Kidney (tissue), 22 donors: ENCODE measurements at places on chromosomes 3 and 15.

DNA sequence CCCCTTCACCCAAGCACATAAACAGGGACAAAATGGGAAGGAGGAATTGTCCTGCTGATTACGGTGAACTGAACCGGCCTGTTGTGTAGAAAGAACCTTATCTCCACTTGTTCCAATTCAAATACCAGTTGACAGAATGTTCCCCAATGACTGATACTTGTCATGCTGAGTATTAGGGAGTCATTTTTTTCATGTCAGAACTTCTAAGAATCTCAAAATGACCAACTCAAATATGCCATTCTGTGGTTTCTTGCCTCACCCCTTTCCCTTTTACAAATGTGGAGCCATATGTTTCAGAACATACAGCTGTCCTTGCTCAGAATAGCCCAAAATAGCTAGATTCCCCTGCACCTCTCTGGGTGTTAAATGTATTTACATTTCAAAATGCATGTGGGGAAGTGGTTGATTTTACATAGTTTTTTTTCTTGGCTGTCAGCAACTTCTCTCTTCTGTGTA, 405.9 kb upstream of the TBL1XR1 start:
- no peak for DNase-seq

DNA sequence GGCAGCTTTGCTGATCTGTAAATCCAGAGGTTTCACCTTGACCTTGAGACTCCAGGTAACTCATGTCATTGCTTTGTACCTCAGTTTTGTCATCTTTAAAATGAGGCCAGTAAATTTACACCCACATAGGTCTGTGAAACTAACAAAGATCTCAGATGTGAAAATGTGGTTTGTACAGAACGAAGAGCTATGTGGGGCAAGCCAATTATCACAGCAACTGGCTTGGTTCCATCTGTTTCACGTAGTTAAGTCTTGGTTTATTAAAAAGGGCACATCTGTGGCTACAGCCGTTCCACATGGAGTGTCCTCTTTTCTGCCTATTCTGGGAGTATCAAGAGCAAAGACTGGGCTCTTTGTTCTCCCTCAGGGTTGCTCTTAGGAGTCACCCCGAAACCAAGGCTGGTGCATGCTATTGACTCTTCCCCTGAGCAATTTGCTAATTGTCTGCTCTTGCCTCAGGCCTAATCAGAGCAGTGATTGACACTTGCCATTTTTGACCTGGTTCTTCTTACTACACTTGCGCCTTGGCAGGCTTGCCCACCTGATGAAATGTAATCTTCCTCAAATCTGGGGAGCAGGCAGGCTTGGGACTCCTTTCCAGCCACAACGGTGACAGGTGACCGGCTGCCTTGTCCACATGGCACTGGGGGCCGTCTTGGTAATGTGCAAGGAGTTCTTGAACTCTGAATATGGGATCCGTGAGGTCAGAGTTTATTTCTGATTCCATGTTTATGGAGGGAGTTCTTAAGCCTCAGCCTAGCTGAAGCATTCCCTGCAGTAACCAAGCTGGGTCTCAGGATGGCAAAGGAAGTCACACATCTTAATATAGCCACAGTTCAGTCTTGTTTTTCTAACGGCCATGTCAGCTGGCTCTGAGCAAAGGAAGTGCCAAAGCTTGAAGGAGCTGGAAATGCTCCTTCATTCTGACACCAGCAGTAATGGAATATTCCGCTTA, 40.1 kb downstream of the EAF1 start:
- no peak for DNase-seq

DNA sequence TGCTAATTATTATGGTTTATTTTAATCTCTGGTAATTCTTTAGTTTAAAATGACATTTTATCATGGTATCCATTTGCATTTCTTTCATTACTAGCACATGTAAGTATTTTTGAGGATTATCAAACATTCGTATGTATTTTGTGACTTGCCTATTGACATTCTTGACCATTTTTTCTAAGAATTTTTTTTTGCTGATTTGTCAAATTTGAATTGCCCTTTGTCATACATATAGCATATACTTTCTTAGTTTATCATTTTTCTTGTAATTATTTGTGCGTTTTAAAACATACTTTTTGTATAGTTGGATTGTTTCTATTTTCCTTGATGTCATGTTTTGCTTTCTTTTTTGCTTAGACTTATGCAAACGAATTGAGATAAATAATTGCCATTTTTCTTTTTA, 358.5 kb upstream of the RBMS3 start:
- no peak for DNase-seq

GRCh38 chr3:180177255-180177654, 140.5 kb upstream of the PEX5L start:
- DNase-seq = no peak

DNA sequence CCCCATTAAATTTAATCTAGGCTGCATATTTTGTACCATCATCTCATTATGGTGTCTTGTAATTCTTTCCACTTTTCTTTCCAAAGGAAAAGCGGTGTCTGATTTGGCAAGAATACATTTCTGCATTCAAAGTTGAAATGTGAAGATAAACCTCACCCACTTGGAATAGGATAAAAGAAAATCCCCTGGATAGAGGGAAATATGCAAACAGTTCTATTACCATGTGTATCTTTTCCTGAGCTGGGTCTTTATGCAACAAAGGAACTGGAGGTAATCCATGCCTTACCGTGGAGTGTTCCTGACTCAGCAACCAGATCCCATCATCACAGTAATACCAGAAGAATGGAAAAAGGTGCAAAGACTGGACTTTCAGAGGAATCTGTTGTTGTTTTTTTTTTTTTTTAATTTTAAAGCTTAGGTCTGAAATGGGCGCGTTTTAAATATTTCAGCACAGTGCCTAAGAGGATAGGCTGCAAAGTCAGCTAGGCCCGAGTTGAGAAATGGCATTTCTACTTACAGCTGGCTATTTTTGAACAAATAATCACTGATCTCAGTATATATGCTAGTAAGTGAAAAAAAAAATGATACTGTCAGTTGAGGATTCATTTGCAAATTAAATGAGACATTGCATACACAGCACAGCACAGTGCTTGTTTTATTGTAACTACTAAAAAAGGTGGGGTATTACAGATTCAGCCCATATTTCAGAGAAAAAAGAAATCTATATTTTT, 55.5 kb upstream of the ADAMTS9 start:
- DNase-seq = no peak

- no peak for DNase-seq
Observed at GRCh38 chr3:9448643-9449042, 51.2 kb downstream of the SETD5 start.
